Type B pancreatic cell (in vitro differentiated cells): ENCODE measurements at places on chromosomes 4 and X.

DNA sequence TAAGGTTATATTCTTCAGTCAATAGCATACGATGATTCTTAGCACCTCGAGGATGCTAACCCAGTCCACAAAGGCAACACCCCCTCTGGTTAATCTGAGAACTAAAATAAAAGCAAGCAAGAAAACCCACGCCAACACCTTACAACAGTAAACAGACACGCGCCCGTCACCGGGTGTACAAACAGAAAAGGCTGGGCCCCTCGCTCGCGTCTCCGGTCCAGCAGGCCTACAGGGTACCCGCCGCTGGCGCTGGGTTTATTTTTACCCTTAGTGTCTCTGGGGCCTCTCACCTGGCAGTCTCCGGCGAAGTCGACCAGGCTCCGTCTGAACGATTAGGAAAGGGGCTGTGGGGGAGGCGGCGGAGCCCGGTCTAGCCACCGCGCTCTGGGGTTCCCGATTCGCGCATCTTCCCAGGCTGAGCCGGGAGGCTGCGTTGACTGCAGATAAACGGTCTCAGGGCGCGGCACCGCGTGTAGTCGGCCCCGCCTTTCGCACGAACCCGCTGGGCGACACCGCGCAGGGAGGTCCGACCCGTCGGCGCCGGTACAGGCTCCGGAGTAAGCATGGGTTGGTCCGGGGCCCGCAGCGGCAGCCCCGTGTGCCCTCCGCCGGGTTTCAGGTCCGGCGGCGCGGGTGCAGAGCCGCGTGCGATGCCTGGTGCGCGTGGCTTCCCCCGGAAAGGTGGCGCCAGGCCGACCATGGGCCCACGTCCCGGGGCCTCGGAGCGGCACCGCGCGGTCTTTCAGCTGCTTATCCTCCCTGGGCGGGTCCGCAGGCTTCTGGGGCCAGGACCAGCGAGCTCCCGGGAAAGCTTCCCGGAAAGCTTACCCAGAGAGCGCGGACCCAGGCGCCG is 441 bp downstream of the SLC9B2 start:
- DNase-seq: peak; percentile 75

GRCh38 chrX:49878128-49878833 is 1.0 kb upstream of the USP27X start:
- DNase-seq: no peak

- no peak for DNase-seq
Measured at GRCh38 chr4:158513256-158513655, 8.4 kb upstream of the RXFP1 start.

- DNase-seq: no peak
Measured at GRCh38 chr4:99161373-99162099, 17.4 kb upstream of the ADH4 start.

- DNase-seq: no peak
Measured at GRCh38 chr4:1416051-1416947, 10.1 kb upstream of the NKX1-1 start.

- no peak for DNase-seq
Measured at GRCh38 chrX:40166582-40166981, 68.8 kb upstream of the BCOR start.

DNA sequence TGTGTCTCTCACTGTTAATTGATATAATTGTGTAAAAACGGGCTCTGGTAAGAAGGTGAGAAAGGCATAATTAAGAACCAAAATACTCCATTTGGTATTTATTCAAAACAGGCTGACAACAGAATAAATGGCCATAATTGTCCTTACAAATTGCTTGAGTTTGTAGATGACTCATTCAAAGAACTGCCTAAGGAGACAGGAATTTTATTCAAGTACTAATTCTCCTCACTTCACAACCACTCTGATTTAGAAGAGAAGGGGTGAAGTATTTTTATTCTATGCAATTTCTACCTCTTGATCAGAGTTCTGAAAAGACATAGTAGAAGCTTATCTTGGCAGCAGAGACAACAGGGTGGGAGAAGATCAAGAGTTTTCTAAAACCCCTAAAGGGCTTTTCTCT is 43.1 kb downstream of the ATP11C start:
- DNase-seq: no peak

GRCh38 chr4:2829933-2830451 is 13.7 kb upstream of the ADD1 start:
- no peak for DNase-seq

DNA sequence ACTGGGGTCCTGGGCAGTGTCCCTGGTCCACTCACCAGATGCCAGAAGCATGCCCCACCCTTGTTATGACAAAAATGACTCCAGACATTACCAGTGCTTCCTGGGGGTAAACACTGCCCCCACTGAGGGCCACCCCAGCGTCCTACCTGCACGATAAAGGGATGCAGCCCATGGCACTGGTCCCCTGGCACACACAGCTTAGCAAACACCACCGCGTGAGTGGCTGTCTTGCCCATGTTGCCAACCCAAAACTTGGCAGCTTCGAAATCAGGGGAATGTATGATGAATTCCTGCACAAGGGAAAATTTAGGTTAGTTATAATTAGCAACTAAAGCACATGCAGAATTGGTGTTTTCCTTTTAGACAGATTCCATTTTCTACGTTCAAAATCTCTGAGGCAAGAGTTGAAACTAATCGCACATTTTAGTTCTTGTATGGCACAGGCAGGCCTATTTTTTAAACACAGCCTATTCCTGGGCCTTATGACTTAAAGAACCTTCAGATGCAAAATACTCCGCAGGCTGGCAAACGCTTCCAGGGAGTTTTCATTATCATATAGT is 30.4 kb downstream of the ACOX3 start:
- DNase-seq: no peak

DNA sequence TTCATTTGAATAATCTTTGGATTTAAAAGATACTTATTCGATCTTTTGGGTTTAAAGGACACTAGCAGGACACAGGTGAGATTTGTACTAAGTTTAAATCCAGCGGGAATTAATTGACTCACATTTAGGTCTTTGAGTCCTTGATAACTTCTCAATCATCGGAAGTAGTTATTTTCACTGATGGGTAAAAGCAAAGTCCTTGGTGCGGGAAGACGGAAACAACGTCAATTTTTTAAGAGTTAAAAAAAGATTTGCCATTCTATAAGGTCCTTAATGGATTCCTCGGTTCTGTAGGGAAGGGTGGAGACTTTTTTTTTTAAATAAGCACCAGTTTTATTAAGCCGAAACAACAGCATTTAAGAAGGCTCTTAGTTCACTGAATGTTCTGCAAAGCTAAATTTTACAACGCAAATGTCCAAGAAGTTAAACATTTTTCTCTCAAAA is 2.9 kb downstream of the TMSB4X start:
- DNase-seq: no peak

- DNase-seq: no peak
Measured at GRCh38 chr4:85807247-85807950, 332.4 kb downstream of the ARHGAP24 start.

DNA sequence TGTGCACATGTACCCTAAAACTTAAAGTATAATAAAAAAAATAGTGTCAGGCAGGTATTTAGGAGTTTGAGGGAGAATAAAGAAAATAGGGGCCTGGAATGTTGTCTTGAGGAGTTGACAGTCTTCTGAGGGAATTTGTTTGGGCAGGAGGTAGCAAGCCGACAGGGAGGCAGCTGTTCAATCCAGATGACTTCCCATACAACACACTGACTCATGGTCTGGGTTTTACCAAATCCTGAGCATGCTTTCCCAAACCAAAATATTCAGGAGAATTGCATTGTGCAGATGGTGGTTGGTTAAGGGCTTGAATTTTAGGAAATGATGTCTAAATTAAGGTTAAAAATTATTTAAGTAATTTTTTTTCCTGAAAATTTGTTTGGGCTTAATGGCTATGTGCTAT is 430.0 kb downstream of the INPP4B start:
- no peak for DNase-seq

DNA sequence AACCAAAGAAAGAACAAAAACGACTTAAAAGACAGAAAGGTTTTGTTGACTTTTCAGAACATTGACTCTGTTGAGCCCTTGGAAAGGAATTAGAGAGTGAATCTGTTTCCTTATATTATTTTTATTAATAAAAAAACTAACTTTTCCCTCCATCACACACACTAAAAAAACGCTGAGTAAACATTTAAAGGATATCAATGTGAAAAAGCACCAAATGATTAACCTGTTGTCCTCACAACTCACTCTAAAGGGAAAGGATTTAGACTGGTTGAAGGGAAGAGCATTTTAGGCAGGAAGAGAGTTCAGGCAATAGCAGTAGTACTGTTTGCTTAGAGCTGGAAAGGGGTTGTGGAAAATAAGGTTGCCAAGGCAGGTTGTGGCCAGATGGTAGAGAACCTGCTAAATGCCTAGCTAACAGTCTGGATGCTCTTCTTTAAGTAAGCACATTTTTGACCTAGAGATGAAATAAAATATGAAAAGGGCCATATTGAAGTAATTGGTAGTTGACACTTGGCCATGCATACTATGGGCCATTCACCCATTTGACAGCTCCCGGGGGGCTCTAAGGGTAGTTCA is 98.0 kb upstream of the NDP start:
- DNase-seq: no peak

DNA sequence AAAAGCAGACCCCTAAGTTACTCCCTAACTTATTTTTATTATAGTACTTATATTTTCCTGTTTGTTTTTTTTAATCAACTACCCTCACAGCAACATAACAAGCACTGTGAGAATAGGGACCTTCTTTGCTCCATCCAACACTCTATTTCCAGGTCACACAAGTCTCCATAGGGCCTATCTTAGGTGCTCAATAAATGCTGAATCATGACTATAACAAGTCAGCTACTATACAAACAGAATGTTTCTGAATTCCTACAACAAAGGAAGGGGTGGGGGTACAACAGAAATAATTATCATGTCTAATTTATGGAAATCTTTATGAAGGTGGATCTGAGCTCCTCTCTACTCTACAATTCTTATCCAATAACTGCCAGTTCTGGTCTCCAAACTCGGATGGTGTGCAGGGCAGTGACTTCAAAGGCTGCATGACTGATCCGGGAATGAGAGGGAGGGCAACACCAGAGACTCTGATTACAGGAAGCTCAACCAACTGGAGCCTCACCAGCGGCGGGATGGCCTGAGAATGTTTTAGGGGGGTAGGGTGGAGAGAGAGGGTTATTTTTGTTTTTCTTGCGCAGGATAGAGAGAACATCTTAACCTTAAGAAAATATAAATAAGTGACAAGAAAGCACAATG is 71.1 kb downstream of the HADH start:
- no peak for DNase-seq

DNA sequence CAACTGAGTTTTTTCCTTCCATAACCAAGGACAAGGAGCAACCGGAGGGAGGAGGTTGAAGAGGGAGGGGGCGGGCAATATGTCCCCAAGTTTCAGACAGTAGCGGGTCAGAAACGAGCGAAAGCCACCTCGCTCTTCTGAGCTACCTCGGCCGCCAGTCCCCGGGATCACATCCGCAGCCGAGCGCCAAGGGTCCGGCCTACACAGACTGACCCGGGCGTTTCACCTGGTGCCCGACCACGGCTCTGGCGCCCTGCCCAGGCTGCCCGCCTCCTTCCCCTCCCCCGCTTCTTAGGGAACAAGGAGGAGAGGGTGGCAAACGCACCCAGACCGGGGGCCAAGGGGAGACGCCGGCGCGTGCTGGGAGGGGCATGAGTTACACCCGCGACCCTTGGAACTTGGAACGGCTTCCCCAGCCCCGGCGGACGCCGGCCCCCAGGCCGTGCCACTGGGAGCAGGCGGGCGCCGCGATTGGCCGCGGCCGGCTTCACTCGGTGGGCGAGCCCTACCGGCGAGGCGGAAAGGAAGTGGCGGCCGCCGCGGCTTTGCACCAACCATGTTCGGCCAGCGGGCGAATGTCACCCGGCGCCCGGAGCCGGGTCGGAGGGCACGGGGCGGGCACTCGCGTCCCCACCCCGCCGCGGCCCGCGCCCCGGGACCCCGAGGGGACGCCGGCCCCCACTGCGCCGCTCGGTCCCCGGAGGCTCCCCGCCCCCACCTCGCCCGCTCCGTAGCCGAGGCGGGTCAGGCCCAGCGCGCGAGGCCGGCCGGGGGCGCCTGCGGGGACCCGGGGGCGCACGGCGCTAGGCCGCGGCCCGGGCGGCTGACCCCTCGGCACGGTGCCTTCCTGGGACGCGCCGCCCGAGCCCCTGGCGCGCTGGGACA is 1.5 kb downstream of the IRF2 start:
- peak; percentile 81 for DNase-seq

DNA sequence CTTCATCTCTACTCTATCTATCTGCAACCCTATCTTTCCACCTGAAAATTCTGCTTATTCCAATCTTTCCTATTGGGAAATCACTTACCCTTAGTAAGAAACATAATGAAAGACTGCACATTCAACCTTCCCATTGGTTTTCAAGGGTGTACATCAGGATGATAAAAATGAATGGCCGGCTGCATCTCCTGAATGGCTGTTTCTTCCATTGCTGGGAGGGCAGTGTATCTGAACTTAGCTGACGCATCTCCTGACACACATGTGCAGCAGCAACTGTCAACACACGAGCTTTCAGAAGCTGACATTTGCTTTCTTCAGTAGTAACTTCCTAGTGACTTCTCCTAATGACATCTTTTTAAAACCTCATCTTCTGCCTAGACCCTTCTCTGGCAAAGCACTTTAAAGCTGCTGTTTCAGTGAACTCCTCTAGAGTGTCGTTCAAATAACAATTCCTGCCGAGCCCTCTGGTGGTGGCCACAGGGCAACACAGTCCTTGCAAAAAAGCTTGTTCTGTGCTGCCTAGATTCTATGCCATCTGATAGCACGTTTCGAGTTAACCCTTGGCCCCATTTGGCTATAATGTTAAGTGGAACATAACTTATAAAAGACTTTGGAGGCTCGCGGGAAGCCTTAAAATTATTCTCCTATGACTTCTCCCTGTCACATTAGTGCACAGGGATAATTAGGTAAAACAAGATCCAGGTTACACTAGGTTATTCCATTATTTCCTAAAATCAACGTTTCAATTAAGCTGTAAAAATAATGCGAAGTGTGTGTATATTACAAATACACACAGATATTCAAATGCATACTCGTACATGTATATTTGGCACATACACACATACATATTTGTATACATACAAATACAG is 2340.7 kb downstream of the PCDH7 start:
- DNase-seq: peak; percentile 68

DNA sequence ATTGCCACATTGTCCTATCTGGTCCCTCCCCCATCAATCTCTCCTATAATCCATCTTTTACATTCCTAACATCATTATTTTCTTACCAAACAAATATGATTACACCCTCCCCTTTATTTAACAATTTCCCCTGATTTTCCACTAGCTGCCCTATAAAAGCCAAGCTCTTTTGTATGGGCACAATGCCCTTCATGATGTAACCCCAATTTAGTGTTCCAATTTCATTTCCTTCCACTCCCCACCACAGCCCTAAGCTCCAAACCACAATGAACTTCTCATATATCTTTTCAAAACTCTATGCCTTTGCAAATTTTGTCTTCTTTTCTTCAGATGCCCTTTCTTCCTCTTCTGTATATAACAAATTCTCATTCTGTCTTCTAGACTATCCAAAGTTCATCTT is 39.5 kb upstream of the PTPN13 start:
- no peak for DNase-seq

GRCh38 chrX:47174376-47174775 is 19.3 kb upstream of the UBA1 start:
- DNase-seq: no peak
